ENCODE measurements at places on chromosomes 12 and 14.

- DNase-seq, result no peak
Measured at GRCh38 chr14:27181333-27181732, 583.5 kb upstream of the NOVA1 start.

- no peak for DNase-seq
Measured at GRCh38 chr12:111677186-111677585, 8.6 kb downstream of the BRAP start.

DNA sequence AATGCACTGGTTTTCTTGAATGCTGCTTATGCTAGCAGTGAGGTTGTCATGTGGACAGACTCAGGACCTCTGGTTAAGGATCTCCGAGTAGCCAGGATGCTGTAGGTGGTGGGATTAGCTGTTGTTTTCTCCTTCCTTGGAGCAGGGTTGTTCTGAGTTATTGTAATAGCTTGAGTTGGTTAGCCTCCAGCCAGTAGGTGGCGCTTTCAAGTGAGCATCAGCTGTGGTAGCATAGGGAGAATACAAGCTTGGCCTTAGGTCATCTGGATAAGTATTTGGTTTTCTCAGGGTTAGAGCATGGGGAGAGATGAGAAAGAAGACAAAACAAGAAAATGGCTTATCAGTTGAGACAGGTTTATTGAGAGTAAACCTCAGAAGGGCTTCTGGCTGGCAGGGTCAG is 299.7 kb upstream of the FBXO33 start:
- DNase-seq, result no peak

DNA sequence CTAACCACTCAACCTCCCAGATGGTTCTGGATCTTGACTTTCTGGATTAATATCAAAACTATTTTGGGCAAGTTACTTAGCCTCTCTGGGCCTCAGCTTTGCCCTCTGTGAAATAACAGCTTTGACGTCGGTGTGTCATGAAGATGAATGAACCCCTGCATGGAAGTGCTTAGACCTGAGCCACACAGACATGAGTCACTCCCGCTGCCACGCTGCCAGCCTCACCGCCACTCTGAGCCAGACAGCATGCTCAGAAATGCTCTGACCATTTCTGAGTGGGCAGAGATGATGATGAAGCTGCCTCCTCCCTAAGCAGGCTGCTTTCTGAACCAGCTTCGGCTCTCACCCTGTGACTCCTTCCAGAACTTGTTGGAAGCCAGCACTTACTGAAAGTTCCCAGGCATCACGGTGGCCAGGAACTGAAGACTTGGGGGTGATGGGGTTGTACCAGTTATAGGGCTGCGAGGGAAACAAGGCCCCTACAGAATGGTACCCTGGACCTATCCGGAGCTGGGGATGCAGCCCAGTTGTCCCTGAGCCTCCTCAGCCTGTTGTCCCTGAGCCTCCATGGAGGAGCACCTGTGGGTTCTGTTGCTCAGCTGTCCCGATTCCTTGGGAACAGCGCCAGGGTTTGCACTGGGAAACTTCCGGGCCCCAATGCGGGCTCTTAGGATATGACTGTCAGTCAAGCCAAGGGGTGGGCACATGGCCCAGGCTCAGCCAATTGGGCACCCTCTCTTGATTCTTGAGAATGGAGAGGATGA is 2.0 kb upstream of the CCDC197 start:
- no peak for DNase-seq

GRCh38 chr12:95942524-95943329 is at the start of gene CCDC38:
Gene CCDC38, minus strand, starts transcription at chr12:95942614. Its CDS starts 6,105 bp downstream, at chr12:95936509.
- DNase-seq, result peak; percentile 71

GRCh38 chr12:54052438-54053002 is 1.1 kb upstream of the HOXC4 start:
- no peak for DNase-seq

DNA sequence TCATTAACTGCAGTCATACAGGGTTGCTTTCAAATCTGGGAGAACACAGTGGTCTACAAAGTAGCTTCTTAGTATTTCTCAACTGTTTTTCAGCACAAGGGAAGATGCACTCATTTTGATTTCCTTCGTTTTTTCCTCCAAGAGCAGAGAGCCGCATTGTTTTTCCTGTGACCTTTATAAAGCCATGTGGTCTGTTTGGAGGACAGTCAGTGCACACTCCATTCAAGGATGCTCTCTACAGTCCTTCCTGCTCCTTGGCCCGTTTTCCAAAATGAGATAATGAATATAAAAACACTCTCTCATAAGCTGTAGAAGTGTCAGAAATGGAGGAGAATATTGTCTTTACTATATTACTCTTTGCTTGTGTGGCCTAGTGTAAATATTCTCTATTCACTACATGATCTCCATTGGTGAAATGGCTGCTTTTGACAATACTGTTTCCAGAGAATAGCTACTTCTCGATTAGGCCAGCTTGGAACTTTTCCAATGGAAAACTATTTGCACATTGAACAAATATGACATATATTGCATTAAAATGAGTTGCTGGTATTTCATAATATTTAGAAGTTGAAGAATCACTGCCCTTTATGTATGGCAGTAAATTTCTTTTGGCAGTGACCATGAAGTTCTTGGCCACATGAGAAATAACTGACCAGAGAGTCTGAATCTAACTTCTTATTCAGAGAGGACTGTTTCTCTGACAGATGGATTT is 393.1 kb upstream of the RGS6 start:
- no peak for DNase-seq

DNA sequence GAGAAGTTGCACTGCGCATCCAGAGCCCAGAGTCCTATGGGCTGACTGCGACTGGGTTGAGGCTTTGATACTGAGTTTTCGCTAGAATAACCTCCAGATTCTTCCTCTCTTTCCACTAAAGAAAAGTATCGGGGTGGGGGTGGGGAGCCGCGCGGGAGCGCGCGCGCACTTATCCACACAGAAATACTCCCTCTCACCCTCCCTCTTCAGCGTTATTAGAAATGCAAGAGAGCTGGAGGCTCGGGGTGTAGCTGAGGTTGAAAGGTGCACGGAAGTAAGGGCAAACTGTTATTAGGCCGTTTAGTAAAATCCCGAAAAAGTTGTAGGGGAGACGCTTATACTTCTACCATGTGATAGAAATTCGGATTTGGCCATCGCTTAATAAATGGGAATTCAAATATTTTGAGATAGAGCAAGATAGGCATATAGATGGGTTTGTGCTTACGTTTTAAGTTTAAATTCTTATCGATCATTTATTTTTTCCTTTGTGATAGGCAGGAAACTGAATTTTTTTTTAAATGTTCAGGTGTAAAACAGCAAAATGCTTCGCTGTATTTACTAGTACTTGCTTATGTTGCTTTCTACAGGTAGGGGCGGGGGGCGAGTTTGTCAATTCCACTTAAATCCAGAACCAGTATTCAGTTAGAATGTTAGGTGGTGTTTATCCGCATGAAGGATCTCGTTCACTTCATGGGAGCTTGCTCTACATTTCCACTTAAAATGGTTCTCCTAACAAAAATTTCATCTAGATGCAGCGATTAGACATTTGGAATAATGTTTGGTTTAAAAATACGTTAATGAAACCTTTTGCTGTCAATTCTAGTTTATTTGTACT is 1.1 kb downstream of the ARHGAP5 start:
- peak; percentile 18 for DNase-seq

DNA sequence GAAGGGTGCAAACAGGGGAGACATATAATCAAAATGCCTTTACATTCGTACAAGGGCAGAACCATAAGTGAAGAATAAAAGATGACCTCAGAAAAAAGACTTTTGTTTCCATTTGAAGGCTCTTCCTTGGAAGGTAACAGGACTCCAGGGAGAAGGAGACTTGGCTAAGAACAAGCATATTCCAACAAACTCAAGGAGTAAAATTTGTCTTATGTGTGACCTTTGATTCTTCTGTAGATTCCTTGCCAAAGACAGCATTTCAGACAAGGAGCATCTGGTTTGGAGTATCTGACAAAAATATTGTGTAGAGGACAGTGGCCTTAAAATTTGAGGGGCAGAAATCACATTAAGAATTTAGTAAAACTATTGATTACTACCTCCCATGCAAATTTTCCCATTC is 991.9 kb downstream of the FLRT2 start:
- no peak for DNase-seq

DNA sequence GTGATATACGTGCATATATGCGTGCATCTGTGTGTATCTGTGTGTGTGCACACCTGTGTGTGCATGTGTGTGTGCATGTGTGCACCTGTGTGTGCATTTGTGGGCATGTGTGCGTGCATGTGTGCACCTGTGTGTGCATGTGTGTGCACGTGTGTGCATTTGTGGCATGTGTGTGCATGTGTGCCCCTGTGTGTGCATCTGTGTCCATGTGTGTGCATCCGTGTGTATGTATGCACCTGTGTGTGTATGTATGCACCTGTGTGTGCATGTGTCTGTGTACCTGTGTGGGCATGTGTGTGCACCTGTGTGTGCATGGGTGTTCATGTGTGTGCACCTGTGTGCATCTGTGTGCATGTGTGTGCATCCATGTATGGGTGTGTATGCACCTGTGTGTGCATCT is 167.8 kb upstream of the SFSWAP start:
- no peak for DNase-seq

GRCh38 chr12:30985814-30986452 is 59.4 kb downstream of the TSPAN11 start:
- no peak for DNase-seq

DNA sequence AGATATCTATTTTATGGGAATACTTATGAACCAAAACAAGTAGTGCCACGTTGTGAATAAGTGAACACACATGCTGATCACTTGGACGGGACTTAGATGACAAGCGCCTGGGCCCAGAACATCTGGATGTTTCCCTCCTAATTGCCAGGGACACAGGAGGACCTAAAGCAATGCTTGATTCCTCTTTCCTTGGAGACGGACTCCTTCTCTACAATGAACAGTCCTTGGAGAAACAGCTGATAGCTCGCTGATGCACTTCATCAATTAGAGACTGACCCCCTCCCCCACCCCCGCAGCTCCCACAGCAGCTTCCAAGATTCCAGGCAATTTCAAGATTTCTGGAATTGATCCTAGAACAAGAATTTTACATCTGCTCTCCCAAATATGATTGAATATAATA is 86.4 kb downstream of the ST8SIA1 start:
- no peak for DNase-seq

- no peak for DNase-seq
Measured at GRCh38 chr12:92007787-92008186, 137.9 kb downstream of the BTG1 start.

DNA sequence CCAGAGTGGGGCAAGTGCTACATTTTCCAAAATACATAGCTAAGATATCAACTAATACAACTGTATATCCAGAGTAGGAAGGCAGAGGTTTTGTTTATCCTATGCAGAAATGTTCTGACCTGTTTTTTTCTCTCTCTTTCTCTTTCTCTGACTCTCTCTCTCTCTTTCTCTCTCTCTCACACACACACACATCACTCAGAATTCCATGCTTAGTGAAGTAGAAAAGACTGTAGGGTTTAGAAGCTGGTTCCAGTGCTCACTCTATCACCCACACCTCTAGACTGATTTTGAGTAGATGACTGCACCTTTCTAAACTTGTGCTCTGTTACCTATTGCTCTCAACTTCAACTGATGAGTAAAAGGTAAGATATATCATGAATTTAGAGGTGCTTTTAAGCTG is 356.7 kb downstream of the LRIG3 start:
- no peak for DNase-seq

GRCh38 chr12:130965214-130965613 is 11.5 kb downstream of the ADGRD1 start:
- no peak for DNase-seq
